ENCODE measurements at places on chromosomes 4 and X.

- no peaks in the 10 kb centered on the region for H3K27me3 ChIP-seq
- no peaks in the 10 kb centered on the region for H3K4me1 ChIP-seq
- no peak overlapping the region for H3K4me3 ChIP-seq
- H3K36me3 ChIP-seq = no peaks in the 10 kb centered on the region
- H3K27ac ChIP-seq = no peak overlapping the region
These were observed 557.0 kb downstream of the SPRY1 start for GRCh38 chr4:123953566-123953965.

GRCh38 chr4:154602404-154603020, 9.9 kb downstream of the FGG start:
- H3K27ac ChIP-seq = no peak overlapping the region
- no peak for DNase-seq
- H3K4me3 ChIP-seq = no peak overlapping the region
- H3K4me1 ChIP-seq = no peaks in the 10 kb centered on the region

- no peak for DNase-seq
- H3K27ac ChIP-seq = no peak overlapping the region
- H3K36me3 ChIP-seq = no peaks in the 10 kb centered on the region
- H3K4me3 ChIP-seq = no peak overlapping the region
- peaks cover 34% of the 10 kb centered on the region for H3K27me3 ChIP-seq
These were observed 194.8 kb upstream of the RASGEF1B start for GRCh38 chr4:81666491-81666890.

DNA sequence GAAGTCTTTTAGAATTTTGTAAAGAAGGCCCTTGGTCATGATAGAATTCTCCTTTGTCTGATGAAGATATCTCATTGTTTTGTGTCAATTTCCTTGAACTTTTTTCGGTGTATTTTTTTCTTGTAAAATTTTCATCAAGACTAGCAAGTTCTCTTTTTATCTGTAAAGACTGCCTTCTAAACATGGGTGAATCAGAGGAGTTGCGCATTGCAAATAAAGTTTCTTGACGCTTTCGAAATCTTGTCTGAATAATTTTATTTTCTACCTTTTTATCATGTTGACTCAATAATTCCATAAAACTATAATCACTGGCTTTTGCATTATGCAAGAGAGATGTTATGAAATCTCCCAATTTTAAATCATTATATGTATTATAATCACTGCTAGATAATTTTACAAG, 66.2 kb downstream of the NCAPG start:
- H3K27ac ChIP-seq = no peak overlapping the region
- H3K27me3 ChIP-seq = no peaks in the 10 kb centered on the region
- H3K4me1 ChIP-seq = no peaks in the 10 kb centered on the region
- DNase-seq = no peak
- no peaks in the 10 kb centered on the region for H3K36me3 ChIP-seq

DNA sequence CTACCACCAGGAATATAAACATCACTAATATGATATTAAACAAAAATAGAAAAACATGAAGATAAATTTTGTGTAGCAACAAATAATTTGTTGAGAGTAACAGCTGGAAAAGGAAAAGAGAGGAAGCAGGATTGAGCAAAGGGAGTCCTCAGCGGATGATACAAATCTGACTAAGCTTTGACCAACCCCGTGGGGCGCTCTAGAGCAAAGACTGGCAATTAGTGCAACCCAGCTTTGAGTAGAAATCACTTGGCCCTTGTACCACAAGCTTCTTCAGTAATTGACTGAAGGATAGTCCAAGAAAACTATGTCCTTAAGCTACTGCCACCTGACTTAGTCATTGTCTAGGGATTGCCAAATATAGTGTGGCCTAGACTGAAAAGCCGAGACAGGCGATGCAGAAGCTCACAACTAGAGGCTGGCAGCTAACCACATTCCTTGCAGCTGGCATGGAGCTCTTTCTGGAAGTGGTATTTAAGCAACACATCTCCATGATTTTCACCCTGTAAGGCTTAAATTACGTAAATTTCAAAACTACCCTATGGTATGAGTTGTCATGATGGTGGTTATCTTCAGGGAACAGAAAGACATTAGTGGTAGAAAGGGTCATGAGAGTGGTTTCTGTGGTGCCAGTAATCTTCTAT, 396.0 kb downstream of the PDGFC start:
- H3K27me3 ChIP-seq = no peaks in the 10 kb centered on the region
- H3K36me3 ChIP-seq = no peaks in the 10 kb centered on the region

DNA sequence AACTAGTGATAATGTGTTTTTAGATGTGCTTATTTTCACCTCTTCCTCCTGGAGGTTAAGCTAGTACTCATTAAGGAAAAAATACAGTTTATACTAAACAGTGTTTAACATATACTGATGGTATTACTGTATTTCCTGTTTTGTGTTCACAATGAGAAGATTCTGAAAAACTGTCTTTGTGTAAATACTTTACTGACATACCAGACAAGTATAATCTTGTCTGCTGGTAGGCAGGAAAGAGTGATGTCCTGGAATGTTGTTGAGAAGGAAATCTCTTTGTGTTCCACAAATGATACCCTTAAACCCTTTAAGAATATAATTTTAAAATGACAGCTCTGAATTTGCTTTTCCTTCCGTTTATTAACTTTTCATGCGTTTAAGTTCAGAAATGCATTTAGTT, 205.5 kb upstream of the NUDT6 start:
- DNase-seq = no peak
- H3K4me3 ChIP-seq = no peak overlapping the region
- H3K4me1 ChIP-seq = no peaks in the 10 kb centered on the region
- H3K27me3 ChIP-seq = no peaks in the 10 kb centered on the region
- no peak overlapping the region for H3K27ac ChIP-seq

DNA sequence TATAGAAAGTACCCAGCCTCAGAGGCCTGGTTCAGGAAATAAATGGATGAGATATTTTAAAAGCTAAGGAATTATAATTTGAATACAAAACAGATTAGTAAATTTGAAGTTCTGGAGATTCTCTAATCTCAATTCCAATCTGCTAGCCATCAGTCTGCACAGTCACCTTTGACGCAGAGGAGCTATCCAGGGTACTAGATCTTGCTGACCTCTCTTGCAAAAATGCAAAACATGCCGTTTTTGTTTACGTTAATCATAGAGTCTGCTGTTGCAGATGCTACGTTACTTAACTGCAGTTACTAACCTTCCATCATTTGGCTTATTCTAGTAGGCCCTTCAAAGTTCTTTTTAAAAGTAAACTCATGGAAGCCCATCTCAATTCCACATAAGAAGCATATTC, 10.4 kb downstream of the CCSER1 start:
- no peak for DNase-seq
- H3K27ac ChIP-seq = no peak overlapping the region
- no peak overlapping the region for H3K4me3 ChIP-seq
- H3K27me3 ChIP-seq = no peaks in the 10 kb centered on the region

- no peak overlapping the region for H3K27ac ChIP-seq
- H3K27me3 ChIP-seq = no peaks in the 10 kb centered on the region
- no peaks in the 10 kb centered on the region for H3K36me3 ChIP-seq
- DNase-seq = no peak
- H3K4me1 ChIP-seq = peaks cover 2% of the 10 kb centered on the region
- no peak overlapping the region for H3K4me3 ChIP-seq
These were observed 79.2 kb downstream of the USP9X start for GRCh38 chrX:41164449-41164848.

DNA sequence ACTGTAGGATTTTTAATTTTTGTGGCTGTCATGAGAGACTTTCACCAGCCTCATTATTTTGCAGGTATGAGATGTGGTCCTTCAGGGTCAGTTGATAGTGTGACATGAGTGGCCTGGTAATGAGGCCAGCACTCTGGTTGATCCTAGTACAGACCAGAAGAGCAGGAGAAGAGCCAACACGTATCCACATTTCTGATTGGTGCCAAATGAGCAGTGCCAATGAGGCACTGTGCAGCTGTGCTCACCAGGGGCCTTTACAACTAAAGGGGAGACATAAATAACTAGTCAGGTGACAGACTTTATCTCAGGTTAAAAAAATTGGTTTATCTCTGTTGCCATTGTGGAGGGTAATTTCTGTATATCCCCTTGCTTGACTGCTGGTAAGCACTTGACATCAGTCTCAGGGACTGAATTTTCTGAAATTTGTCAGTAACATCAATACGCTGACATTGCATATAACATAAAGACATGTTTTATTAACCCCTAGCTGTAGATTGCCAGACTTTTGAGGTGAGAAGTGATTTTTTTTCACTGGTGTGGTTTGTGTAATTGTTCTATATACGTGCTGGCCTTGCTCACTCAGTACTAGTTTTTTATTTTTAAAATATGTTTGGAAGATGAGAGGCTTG, 101.2 kb downstream of the AFF1 start:
- no peak overlapping the region for H3K27ac ChIP-seq
- peaks cover 27% of the 10 kb centered on the region for H3K4me1 ChIP-seq
- H3K36me3 ChIP-seq = no peaks in the 10 kb centered on the region

GRCh38 chrX:36336751-36337150, 417.2 kb downstream of the CFAP47 start:
- no peak overlapping the region for H3K4me3 ChIP-seq
- no peak overlapping the region for H3K27ac ChIP-seq
- H3K36me3 ChIP-seq = no peaks in the 10 kb centered on the region
- DNase-seq = no peak
- no peaks in the 10 kb centered on the region for H3K4me1 ChIP-seq
- no peaks in the 10 kb centered on the region for H3K27me3 ChIP-seq

DNA sequence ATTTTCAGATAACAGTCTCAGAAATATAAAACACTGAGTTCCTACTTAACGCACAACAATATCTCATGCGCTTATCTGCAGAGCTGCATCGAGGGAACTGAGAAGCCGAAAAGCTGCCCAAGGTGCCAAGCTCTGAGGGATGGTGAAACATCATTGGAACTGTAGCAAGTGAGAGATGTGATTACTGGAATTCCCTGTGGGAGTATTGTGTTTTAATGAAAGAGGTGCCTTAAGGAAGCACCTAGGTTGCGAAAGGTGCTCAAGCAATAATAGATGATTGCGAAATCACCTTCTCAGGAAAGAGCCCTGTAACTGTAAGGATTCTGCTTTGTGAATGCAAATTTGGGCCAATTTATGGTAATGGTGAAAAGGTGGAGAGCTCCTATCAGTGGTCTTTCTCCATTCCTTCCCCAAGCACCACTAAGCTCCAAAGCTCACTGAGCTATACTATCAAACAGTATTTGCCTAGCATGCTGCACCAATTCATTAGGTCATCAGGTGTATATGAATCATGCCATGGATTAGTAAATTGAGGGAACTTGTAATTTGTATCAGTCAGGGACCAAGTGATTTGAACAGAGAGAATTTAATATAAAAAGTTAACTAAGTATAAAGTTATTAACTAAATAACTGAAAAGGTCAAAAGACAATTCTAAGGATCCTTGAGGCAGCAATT, 59.0 kb upstream of the ATP8A1 start:
- H3K27me3 ChIP-seq = peaks cover 15% of the 10 kb centered on the region
- DNase-seq = no peak
- H3K27ac ChIP-seq = no peak overlapping the region
- H3K4me3 ChIP-seq = no peak overlapping the region
- H3K4me1 ChIP-seq = peaks cover 3% of the 10 kb centered on the region

DNA sequence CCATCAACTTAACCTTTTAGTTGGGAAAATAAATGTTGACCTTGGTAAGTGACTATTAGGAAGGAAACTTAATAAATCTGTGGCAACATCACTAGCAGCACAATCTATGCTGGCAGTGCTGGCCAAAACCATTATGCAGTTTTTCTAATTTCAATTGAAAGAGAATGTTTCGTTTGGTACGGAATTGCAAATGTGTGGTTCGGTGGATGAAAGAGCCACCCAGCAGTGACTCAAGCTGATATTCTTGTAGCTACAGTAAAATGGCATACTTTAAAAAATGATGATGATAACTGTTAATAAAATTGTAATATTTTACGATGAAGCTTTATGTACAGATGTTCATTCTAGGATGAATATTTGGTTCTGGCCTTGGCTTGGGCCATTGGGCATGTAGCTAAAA, 40.7 kb upstream of the AP1S2 start:
- H3K4me3 ChIP-seq = no peak overlapping the region
- DNase-seq = no peak
- H3K4me1 ChIP-seq = no peaks in the 10 kb centered on the region
- H3K27ac ChIP-seq = no peak overlapping the region
- H3K36me3 ChIP-seq = no peaks in the 10 kb centered on the region

DNA sequence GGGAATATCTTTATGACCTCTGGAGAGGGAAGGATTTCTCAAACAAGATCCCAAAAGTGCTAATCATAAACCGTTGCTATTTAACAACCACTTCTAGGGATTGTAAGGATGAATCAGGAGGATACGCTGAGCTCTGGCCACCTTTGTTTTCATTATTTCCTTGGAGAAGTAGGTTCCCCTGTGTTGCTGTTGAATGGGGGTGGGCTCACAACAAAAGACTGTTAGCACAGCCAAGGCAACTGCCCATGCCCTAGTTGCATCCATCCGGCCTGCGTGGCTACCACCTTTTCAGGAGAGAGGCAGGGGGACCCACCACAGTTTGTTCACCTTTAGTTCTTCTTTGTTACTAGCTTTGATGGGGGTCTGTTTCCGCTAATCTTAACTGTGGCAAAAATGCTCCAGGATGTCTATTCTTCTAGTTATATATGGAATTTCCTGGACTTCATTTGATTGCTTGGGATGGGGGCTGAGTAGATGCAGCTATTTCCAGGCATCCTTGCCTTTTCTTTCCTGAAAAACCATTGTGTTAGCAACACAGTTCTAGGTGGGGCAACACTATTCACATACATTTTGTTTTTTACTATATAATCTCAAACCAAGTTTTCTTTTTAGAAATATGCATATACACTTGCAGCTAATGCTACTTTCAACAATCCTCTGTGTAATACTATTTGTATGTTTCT, 95.4 kb downstream of the KDR start:
- H3K27me3 ChIP-seq = peaks cover 7% of the 10 kb centered on the region
- H3K36me3 ChIP-seq = no peaks in the 10 kb centered on the region
- no peaks in the 10 kb centered on the region for H3K4me1 ChIP-seq
- no peak overlapping the region for H3K27ac ChIP-seq

DNA sequence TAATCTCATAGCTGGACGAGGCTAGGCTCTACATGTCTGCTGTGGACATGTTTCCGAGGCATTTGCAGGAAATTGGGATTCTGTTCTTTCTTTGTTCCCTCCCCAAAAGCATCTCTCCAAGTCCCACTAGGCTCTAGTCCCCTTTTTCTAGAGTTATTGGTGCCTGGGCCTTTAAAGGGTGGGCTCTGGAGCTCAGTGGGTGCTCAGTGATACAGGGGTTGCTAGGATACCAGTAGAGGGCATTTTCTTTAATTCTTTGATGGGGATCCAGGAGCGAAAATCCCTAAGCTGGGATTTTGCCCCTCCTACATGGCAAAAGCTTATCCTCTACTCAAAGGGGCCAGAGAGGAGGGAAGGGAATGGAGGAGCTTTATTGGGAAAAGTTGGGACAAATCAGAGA, 34.2 kb downstream of the ARHGEF9 start:
- no peak for DNase-seq
- peaks cover 30% of the 10 kb centered on the region for H3K4me1 ChIP-seq
- H3K27ac ChIP-seq = no peak overlapping the region
- H3K4me3 ChIP-seq = no peak overlapping the region

All from T-helper 17 cell (primary cell).